HCT116 (cell line): ENCODE measurements at places on chromosomes 7 and 10. TPM values are rescaled to one million over a fixed set of nuclear protein-coding genes. Genes with fewer than 3 reads are reported as not detected.
A peak's percentile ranks its signal among the peaks of the same experiment; 100 is the strongest.

GRCh38 chr7:17150018-17150417 lies 148.4 kb upstream of the AHR start:
- no peak for DNase-seq
- H3K27ac ChIP-seq = no peak overlapping the region
- H3K4me3 ChIP-seq = no peak overlapping the region
- H3K36me3 ChIP-seq = no peaks in the 10 kb centered on the region
- no peaks in the 10 kb centered on the region for H3K4me1 ChIP-seq

Gene TBX20
- not detected for total RNA-seq

- H3K27ac ChIP-seq = no peak overlapping the region
- no peaks in the 10 kb centered on the region for H3K4me1 ChIP-seq
- DNase-seq = no peak
- no peak overlapping the region for H3K4me3 ChIP-seq
- H3K27me3 ChIP-seq = no peaks in the 10 kb centered on the region
- no peaks in the 10 kb centered on the region for H3K36me3 ChIP-seq
Observed at GRCh38 chr7:69032848-69033247, 565.4 kb upstream of the AUTS2 start.

DNA sequence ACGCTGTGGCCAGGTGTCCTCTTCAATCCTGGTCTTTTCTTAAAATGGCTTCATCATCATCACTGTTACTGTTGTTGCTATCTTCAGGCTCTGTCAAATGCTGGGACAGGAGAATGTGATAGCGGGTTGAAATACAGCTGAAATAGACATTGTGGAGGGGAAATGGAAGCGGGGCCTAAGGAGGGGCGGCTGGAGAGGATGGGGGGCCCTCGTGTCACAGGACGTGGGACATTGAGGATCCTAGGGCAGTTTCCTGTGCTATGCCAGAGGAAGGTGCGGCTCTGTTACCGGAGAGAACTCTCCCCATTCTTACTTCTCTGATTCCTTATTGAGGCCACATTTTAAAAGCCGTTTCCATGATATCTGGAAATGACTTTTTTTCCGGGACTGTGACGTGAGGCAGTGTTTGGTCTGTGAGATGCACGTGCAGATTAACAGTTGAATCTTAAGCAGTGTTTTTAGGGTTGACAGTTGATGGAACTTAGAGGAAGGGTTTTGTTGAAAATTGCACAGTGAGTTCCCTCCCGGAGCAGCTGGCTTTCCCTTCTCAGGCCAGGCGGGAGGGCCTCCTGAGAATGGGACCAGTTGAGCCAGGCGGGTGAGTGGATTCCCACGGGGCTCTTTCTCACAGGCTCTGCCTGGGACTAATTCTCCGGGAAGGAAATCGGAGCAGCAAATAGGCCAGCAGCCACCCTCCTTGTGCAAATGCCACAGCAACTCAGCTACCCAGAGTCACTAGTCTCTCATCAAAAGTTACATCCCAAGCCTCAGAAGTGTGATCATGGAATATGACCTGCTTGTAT lies 125.2 kb downstream of the TACC2 start:
- no peak for DNase-seq
- H3K36me3 ChIP-seq = no peaks in the 10 kb centered on the region
- H3K4me1 ChIP-seq = peaks cover 30% of the 10 kb centered on the region
- peak overlapping the region; percentile 86; the same call in 1 of the 2 replicates for H3K27ac ChIP-seq

GRCh38 chr10:72802763-72803505 lies 90.6 kb upstream of the OIT3 start:
- H3K36me3 ChIP-seq = no peaks in the 10 kb centered on the region
- H3K27ac ChIP-seq = no peak overlapping the region
- H3K4me3 ChIP-seq = no peak overlapping the region
- no peak for DNase-seq

DNA sequence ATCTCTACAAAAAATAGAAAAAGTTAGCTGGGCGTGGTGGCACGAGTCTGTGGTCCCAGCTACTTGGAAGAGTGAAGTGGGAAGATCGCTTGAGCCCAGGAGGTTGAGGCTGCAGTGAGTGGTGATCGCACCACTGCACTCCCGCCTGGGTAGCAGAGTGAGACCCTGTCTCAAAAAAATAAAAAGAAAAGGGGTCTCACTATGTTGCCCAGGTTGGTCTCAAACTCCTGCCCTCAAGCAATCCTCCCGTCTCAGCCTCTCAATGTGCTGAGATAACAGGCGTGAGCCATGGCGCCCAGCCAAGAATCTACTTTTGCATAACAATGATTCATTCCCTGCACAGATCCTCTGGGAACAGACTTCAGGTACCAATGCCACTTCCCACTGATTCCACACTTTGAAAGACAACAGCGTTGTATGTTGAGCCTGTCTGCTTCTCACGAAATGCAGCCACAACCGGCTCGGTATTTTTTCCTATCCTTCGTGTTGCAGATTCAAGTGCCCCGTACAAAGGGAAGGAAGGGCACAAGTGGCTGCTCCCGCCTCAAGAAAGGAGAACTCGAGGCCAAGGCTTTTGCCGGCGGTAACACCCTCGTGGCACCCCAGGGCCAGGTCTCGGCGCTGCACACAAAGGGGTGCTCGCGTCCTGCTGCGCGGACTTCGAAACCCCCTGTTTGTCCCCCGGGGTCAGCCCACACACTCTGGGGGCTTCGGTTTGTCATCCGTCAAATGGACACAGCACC lies 745 bp downstream of the DAGLB start:
- DNase-seq = peak; percentile 69
- peak overlapping the region; percentile 95 for H3K27ac ChIP-seq
- peak overlapping the region; percentile 99 for H3K4me3 ChIP-seq

Gene PDE6C
- total RNA-seq = not detected

DNA sequence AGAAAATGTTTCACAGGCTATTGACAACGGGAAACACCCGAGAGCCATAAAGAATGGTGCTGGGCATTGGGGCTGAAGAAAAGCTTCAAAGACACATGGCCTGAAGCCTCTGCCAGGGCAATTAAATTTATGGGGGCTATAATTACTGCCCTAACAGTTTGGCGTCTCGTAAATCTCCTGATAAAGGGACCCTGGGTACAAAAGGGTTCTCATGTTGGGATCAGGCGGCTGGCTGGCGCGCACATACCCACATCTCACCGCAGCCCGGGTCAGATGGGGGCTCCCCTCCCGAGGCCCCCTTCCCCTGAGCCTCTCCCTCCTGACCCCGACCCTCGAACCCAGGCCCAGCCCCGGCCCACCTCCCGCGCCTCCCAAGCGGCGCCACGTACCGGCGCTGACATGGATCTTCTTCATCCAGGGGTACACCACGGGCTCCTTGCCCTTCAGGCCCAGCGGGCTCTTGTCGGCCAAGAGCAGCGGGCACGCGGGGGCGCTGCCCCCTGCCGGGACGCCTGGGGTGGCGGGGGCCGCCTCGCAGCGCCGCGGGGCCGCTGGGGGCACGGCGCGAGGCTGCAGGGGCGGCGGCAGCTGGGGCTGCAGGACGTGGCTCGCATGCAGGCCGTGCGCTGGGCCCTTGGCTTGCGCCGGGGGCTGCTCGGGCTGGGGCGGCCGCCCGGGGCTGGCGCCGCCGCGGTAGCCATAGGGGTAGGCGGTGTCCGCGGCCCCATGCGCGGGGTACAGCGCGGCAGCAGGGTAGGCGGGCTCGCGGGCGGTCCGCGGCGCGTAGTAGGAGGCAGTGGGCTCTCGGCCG lies 623 bp downstream of the HOXA4 start:
- peaks cover 24% of the 10 kb centered on the region for H3K4me1 ChIP-seq
- peak overlapping the region; percentile 61; the same call in 1 of the 2 replicates for H3K27ac ChIP-seq
- H3K4me3 ChIP-seq = peak overlapping the region; percentile 55
- peaks cover 27% of the 10 kb centered on the region for H3K27me3 ChIP-seq
- no peaks in the 10 kb centered on the region for H3K36me3 ChIP-seq

Gene OR2A1
- total RNA-seq = not detected

- no peaks in the 10 kb centered on the region for H3K4me1 ChIP-seq
- no peak overlapping the region for H3K4me3 ChIP-seq
- H3K27ac ChIP-seq = no peak overlapping the region
Observed at GRCh38 chr7:34091321-34091917, 186.1 kb downstream of the BMPER start.

GRCh38 chr10:20797290-20797689 lies 99.8 kb downstream of the NEBL start:
- DNase-seq = no peak
- no peaks in the 10 kb centered on the region for H3K4me1 ChIP-seq
- H3K36me3 ChIP-seq = no peaks in the 10 kb centered on the region
- H3K4me3 ChIP-seq = no peak overlapping the region

DNA sequence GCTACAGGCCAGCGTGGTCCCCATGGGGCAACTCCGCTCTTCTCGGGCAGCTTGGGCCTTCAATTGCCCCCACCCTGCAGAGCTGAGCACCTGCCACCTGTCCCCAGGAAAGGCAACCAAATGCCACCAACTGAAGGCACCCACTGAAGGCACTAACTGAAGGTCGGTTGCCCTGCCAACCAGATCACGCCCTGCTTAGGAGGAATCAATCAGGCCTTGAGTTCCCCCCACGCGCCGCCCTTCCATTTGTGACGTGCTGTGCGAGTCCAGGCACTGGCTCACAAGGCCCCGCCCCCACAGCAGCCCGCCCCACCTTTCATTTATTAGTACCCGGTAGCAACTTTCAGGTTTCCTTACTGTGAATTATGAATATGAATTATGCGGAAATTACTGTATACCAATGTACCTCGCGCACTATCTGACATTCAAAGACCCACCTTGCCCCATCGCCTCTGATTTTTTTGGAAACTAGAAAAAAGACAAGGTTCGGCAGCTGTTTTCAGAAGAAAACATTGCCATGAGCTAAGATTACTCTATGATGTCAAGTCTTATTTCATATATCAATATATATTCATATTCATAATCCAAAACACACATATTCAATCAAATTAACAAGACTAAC lies 83.6 kb upstream of the ABI1 start:
- no peak overlapping the region for H3K4me3 ChIP-seq
- no peaks in the 10 kb centered on the region for H3K4me1 ChIP-seq
- H3K27ac ChIP-seq = no peak overlapping the region
- H3K27me3 ChIP-seq = no peaks in the 10 kb centered on the region
- H3K36me3 ChIP-seq = no peaks in the 10 kb centered on the region

GRCh38 chr10:91196268-91197048 lies 24.0 kb upstream of the PCGF5 start:
- no peak overlapping the region for H3K27ac ChIP-seq
- no peaks in the 10 kb centered on the region for H3K4me1 ChIP-seq
- no peak for DNase-seq

- no peak for DNase-seq
- H3K27ac ChIP-seq = no peak overlapping the region
- H3K4me3 ChIP-seq = no peak overlapping the region
Observed at GRCh38 chr10:130928306-130928705, 383.2 kb downstream of the TCERG1L start.

DNA sequence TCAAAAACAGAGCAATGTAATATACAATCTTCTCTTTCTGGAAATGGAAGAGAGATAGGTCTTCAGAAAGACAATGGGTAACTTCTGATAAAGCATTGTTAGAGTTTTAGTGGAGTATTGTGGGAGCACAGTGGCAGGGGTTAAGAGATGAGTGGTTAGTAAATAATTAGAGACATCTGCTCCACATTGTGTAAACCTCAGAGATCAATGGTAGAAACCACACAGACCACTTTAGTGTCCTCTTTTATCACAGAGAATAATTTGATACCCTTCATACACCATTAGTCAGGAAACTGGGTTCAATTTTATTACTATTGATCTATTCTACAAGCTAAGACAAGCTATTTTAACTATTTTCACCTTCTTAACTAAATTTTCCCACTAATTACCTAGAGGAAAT lies 35.9 kb upstream of the MAGI2 start:
- no peak overlapping the region for H3K27ac ChIP-seq
- H3K4me1 ChIP-seq = no peaks in the 10 kb centered on the region
- no peaks in the 10 kb centered on the region for H3K27me3 ChIP-seq
- no peaks in the 10 kb centered on the region for H3K36me3 ChIP-seq
- DNase-seq = no peak

GRCh38 chr7:85175217-85175616 lies 11.6 kb downstream of the SEMA3D start:
- H3K4me1 ChIP-seq = no peaks in the 10 kb centered on the region
- H3K4me3 ChIP-seq = no peak overlapping the region
- H3K36me3 ChIP-seq = no peaks in the 10 kb centered on the region
- H3K27me3 ChIP-seq = no peaks in the 10 kb centered on the region
